ENCODE measurements at places on chromosomes 1 and 21.

- no peak for DNase-seq
Measured at GRCh38 chr1:52771384-52771783, 45.1 kb downstream of the ZYG11B start.

- DNase-seq: no peak
Measured at GRCh38 chr1:10401281-10401680, 2.4 kb downstream of the PGD start.

DNA sequence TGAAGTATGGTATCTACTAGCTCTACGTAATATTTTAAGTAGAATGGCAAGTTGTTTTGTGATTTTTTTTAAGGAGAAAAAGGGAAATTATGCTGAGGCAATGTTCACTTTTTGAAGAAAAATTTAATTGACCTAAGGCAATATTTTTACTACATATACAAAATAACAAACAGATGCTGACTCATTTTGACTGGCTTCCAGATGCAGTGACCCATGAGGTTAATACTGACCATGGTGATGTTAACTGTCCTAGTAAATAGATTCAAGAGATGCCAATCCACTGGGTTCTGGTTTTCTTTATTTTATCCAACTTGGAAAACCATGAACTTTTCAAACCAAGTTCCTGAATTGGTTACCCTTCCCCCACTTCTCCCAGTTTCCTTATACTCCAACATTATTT lies 154.9 kb downstream of the CRB1 start:
- peak; percentile 29 for DNase-seq

GRCh38 chr1:190444464-190444863 lies 33.2 kb downstream of the BRINP3 start:
- DNase-seq: no peak

DNA sequence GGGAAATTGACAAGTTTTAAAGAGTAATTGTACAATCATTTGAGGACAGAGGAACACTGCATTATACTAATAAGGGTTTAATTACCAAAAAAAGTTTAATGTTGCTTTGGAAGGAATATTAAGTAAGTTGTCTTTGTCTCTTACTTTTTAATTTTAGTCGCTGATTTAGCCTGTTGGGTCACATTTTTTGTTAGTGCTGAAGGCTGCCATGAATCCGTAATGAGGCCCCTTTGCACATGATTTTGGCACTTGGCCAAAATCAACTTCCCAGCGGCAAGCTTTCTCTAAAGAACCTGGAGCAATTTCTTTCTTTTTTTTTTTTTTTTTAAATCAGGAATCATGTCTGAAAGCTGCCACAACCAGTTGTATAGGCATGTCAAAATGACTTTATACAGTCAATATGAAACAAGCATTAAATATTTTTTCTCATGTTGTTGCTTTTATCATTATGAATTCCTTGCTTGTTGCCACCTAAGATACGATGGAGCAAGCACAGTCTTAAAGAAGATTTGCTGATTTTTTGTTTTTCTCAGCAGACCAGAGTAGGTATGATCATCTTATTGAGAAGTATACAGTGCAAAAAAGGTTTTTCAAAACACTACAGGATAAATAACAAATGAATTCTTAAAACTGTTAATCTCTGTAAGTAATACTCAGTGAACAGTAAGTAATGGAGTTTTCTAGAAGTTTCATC lies 690.4 kb downstream of the USP25 start:
- no peak for DNase-seq

DNA sequence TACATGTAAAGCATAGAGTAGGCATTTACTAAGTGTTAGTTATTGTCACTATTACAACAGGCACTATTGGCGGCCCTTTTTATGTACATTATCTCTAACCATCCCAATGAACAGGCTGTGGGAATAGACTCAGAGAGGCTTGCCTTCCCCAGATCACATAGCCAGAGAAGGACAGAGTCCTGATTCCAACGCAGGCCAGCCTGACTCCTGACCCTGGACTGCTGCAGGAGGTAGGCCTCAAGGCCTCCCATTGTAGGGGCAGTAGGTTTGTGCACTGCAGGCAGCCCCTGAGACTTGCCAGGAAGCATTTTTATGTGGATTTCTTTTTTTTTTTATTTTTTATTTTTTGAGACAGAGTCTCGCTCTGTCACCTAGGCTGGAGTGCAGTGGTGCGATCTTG lies 6.4 kb upstream of the GFI1 start:
- no peak for DNase-seq

GRCh38 chr21:21156957-21157356 lies 158.7 kb downstream of the NCAM2 start:
- no peak for DNase-seq

DNA sequence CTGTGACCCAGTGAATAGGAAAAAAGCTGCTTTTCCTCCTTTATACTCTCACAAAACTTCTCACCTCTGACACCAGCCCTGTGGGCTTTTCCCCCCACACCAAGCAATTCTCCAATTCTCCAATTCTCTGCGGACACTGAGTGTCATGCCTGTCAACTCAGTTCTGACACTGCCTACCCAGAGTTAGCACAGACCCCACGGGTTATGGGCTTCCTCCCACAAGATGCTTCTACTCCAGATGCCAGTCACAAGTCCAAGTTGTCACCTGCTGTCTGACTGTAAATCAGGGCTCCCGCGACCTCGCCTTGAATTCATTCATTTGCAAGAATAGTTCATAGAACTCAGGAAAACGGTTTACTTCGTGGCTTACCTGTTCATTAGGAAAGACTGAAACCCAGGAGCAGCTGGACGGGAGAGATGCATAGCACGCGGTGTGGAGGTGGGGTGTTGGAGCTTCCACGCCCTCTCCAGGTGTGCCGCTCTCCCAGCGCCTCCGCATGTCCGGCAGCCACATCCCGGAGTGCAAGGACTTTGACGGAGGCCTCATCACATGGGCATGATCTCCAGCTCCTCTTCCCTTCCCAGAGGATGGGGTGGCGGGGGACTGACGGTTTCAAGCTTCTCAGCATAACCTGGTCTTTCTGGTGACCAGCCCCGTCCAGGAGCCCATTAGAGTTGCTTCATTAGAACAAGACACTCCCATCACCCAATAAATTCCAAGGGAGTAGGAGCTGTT lies 154.7 kb downstream of the PGBD5 start:
- DNase-seq: no peak

GRCh38 chr1:198563583-198563982 lies 23.1 kb upstream of the ATP6V1G3 start:
- no peak for DNase-seq

DNA sequence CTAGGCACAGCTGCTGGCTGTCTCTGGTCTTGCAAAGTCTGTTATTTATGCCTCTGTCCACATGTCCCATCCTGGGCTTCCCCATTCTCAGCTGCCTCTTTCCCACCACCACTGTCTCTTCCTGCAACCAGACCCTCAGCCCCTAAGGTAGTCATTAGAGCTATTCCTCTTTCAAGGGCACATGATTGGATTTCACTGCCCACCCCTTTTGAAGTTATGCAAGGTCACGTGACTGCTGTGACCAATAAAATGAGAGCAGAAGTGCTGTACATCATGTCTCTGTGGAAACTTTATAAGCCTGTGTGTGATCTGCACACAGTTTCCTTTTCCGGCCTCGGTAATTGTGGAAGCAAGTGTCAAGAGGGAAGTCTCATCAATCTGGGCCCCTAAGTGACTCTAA lies 136.6 kb upstream of the HMGB4 start:
- no peak for DNase-seq

GRCh38 chr1:35707601-35708440 lies 10.9 kb downstream of the C1orf216 start:
- no peak for DNase-seq

GRCh38 chr1:198756470-198756869 lies 117.6 kb downstream of the PTPRC start:
- no peak for DNase-seq

Measured in HFF-Myc (cell line).